ENCODE measurements at places on chromosomes 12 and 14. TPM values are rescaled to one million over a fixed set of nuclear protein-coding genes. Genes with fewer than 3 reads are reported as not detected.
A peak's percentile ranks its signal among the peaks of the same experiment; 100 is the strongest.

VWF gene
- total RNA-seq: 48.5 TPM

GAS2L3 gene
- total RNA-seq: 26.6 TPM

ELK3 gene
- total RNA-seq: 7.7 TPM

WBP11 gene
- total RNA-seq: 44.1 TPM

FAM186B gene
- 0.31 TPM for total RNA-seq

TBK1 gene
- total RNA-seq: 17.1 TPM

LMO3 gene
- 14.2 TPM for total RNA-seq

SLC2A13 gene
- total RNA-seq: 39.2 TPM

SNRPF gene
- 13.5 TPM for total RNA-seq

ATF7 gene
- 38.3 TPM for total RNA-seq

PXN gene
- total RNA-seq: 164 TPM

CMTM5 gene
- 1.6 TPM for total RNA-seq

POLE2 gene
- 7.8 TPM for total RNA-seq

PCNX1 gene
- 24.5 TPM for total RNA-seq

NFE2 gene
- total RNA-seq: 0.18 TPM

DNAH10 gene
- total RNA-seq: 0.39 TPM

NGB gene
- total RNA-seq: not detected

DNA sequence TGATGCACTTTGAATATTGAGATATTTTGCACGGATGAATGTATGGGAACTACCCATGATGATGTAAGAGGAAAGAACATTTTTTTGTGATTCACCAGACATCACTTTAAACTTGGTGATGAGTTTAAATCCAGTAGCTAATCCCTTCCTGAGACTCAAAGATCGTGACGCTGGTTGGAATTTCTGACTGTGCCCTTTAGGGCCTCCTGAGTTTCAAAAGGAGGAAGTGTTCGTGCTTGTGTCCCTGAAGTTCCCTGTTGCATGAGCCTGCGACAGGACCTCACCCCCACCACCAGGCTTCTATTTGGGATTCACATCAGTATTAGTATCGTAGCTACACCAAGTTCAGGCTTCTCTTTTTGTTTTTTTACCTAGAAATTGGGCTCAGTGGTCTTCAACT lies 18.6 kb upstream of the RIN3 start:
- peak; percentile 31 for DNase-seq

DNA sequence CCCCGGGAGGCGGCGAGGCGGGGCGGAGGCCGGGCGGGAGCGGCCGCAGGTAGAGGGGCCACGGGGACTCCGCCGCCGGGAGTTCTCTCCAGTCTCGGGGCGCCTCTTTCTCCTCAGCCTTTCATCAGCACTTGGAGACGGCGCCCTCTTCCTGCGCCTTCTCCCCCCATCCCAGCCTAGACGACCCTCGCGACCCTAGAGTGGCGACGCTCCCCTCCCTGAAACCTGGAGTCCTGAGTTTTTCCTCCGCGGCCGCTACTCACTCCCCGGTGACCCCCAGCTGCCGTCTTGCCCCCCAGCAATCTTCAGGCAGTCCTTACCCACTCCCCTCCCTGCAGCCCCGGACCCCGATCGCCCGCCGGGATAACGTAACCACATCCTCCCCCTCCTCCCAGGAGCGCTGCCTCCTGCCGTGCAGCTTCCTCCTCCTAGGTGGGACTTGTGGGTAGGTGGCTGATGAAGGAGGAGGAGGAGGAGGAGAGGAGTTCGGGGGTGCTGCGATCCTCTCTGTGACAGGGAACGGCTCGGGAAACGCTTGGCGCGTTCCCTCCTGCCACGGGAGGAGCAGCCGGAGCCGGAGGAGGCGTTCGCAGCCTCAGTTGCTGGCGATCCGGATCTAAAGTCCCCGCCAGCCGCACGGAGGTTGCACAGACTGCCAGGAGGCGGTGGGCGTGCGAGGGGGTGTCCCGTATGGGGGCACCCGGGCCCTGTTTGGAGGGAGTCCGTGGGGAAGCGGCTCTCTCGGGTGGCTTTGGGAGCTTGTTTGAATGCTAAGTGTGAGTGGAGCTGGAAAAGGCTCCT lies 891 bp downstream of the PLEKHA5 start:
- DNase-seq: peak; percentile 55

GRCh38 chr12:109883461-109883860 lies 3.1 kb upstream of the GLTP start:
- DNase-seq: no peak

GRCh38 chr12:121250359-121250758 lies 40.4 kb downstream of the P2RX4 start:
- DNase-seq: no peak

GRCh38 chr12:44972746-44973421 lies 78.0 kb downstream of the DBX2 start:
- no peak for DNase-seq

DNA sequence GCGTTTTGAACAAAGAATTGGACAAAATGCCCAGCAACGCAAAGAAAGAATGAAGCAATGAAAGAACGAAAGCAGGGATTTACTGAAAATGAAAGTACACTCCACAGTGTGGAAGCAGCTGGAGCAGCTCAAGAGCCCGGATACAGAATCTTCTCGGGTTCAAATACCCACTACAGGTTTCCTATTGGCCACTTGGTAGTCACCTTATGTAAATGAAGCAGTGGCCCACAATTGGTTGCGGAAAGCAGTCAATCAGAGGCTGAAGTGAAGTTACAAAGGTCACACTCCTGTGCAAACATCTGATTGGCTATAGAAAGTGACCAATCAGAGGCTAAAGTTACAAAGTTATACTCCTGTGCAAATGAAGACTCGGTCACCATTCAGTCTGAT lies 15.0 kb upstream of the PPP1R13B start:
- DNase-seq: no peak

GRCh38 chr12:5498076-5498475 lies 66.2 kb downstream of the NTF3 start:
- DNase-seq: no peak

- DNase-seq: no peak
These were observed 1493.1 kb upstream of the FLRT2 start for GRCh38 chr14:84036840-84037239.

- no peak for DNase-seq
These were observed 17.4 kb downstream of the FOXN3 start for GRCh38 chr14:89399594-89400068.

DNA sequence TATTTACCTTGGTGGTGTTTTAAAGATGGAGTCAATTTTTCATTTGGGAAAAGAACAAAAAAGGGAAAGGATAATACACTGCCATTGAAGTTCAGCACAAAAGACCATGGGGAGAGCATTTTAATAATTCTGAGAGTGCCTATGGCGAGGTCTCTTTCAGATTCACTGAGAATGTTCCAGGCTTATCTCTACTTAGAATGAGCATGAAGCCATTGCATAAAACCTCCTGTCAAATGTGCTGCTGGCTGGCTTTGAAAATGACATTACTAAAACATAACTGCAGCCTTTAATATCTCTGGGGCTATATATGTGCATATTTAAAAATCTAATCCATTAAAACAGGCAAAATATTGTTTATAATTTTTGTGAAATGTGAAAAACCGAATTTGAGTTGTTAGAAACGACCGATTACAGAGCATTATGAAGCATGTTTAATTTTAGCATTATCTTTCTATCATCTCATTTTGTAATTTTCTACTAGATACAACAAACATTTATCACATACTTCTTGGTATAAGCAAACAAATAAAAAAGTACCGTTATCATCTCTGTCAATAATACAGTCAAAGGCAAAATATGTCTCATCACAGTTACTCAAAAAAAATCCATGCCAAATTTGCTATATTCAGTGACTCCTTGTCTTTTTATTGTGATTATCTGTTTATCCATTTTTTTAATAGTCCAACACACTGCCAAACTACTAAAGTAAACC lies 45.7 kb upstream of the YARS2 start:
- DNase-seq: no peak

GRCh38 chr12:100995201-100995600 lies 200.6 kb downstream of the ANO4 start:
- DNase-seq: no peak
